ENCODE measurements at places on chromosomes 2 and 18.

DNA sequence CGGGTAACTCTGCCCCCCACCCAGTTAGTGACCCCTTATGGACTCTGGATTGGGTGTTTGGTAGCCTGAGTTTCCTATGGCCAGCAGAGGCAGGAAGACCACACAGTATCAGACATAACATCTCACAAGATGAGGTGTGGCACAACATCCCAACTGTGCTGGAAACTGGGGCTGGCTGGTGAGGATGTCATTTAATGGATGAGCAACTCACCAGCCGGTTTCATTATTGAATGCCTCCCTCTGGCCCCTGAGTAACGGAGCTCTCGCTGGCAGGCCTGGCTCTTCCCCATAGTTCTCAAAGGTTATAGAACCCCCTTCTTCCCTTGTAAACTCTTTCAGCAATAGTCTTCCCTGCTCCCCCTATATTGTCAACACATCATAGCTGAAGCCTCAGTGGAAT lies 195.0 kb downstream of the BCL11A start:
- DNase-seq, result no peak

DNA sequence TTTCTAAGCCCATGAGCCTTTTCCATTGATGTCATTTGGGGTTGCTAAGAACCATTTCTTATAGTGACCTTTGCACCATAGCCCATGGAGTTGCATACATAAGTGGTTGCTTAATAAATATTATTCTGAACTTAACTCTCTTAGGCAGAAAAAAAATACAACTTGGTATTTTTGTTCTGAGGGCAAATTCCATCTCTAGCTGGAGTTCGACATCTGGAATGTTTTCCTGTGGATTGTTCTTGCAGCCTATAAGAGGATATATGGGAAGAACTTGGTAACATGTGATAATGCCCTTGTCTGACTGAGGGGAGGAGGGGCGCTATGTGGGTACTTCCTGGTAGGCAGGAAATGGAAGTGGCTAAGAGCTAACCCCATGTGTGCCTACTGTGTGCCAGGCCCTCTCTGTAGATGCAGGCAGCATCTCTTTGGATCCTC lies 20.7 kb downstream of the IGFBP2 start:
- DNase-seq, result no peak

GRCh38 chr2:16201848-16202247 lies 261.5 kb downstream of the MYCN start:
- no peak for DNase-seq

GRCh38 chr2:27583390-27583915 lies 611 bp downstream of the ZNF512 start:
- no peak for DNase-seq

GRCh38 chr2:197937814-197938213 lies 133.4 kb downstream of the PLCL1 start:
- DNase-seq, result no peak

GRCh38 chr2:40090044-40090443 lies 311.0 kb upstream of the THUMPD2 start:
- no peak for DNase-seq

DNA sequence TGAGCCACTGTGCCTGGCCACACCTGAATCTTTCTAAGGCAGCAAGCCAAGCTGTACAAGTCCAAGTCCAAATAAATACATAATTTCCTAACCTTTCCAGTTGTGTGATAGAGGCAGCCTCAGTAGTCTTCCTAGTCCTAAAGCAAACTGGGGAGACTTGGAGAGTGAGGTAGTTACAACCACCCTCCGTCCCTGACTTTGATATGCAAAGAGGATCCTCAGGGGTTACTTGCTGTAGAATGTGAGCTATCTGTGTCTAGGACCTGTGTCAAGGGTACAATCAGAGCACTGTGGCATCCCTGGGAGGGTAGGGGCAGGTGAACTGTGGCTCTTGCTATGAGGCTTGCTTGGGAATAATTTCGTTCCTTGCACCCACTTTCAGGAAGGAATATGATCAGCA lies 28.3 kb upstream of the KCNG3 start:
- DNase-seq, result no peak

GRCh38 chr18:52402814-52403213 lies 62.8 kb downstream of the DCC start:
- no peak for DNase-seq

DNA sequence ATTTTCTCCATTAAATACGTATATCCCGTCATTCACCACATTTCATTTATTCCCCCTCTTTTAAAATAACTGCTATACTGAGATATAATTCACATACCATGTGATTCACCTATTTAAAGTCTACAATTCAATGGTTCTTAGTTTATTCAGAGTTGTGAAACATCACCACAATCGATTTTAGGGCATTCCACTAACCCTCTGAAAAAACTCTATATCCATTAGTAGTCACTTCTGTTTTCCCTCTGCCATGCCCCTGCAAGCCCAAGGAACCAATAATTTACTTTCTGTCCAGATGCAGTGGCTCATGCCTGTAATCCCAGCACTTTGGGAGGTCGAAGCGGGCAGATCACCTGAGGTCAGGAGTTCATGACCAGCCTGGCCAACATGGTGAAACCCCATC lies 95.5 kb upstream of the FZD5 start:
- DNase-seq, result no peak

- no peak for DNase-seq
Measured at GRCh38 chr2:26581991-26582842, 58.9 kb downstream of the CIB4 start.

DNA sequence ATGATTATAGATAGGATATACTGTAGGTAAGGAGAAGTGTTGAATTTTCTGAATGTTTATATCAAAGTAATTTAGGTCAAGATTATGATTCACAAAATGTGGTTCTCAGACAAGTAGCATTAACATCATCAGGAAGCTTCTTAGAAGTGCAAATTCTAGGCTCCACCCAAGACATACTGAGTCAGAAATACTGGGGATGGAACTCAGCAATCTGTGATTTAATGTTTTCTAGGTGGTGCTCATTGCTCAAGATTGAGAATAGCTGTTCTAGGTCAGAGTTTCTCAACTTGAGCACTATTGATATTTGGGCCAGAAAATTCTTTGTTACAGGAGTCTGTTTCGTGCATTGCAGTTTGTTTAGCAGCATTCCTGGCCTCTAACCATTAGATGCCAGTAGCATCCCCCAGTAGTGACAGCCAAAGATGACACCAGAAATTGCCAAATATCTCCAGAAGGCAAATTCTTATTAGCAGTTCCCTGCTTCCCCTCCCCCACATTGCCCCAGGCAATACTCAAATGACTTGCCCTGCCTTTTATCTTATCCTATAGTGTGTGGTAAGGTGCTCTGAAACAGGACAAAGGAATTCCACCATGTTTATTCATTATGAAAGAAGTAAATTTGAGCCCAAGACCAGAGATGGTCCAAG lies 1001.2 kb downstream of the DPP10 start:
- no peak for DNase-seq

- DNase-seq, result no peak
Measured at GRCh38 chr2:208713066-208713745, 306.6 kb downstream of the PTH2R start.

DNA sequence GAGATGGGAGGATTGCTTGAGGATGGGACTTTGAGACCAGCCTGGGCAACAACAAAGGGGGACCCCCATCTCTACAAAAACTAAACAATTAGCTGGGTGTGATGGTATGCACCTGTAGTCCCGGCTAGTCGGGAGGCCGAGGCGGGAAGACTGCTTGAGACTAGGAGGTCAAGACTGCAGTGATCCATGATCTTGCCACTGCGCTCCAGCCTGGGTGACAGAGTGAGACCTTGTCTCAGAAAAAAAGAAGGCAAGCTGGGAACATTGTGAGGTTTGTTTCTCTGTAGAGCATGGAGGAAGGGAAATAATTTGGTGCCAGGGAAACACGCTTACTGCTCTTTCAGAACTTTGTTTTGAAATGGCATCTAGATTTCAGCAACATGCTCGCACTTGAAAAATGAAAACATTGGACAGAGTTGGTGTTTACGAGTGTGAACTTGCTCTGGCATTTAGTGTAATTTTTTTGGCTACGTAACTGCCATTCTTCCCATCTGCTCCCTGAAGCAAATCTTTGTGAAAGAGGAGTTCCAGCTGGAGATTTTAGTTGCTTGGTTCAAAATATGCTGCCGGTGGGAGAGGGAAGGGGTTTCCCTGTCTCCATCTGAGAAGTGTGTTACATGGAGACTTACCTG lies 125.6 kb upstream of the DLX2 start:
- no peak for DNase-seq

- peak; percentile 38 for DNase-seq
Measured at GRCh38 chr2:10790228-10790973, 22.2 kb downstream of the PDIA6 start.

- DNase-seq, result no peak
Measured at GRCh38 chr2:51717312-51717711, 685.4 kb upstream of the NRXN1 start.

GRCh38 chr18:686339-687111 lies 25.9 kb downstream of the ENOSF1 start:
- no peak for DNase-seq

DNA sequence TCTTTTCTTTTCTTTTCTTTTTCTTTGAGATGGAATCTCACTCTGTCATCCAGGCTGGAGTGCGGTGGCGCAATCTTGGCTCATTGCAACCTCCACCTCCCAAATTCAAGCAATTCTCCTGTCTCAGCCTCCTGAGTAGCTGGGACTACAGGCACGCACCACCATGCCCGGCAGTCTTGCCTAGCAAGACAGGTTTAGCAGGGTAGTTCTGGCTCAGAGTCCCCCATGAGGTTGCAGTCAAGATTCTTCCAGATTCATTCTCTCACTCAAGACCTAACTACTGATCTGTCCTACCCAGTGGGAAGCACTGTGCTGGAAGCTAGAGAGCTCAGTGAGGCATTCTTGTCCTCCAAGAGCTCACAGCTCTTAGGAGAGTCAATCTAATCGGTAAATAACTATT lies 17.6 kb upstream of the ZAP70 start:
- DNase-seq, result no peak

GRCh38 chr2:144241801-144242200 lies 278.1 kb downstream of the ZEB2 start:
- no peak for DNase-seq

DNA sequence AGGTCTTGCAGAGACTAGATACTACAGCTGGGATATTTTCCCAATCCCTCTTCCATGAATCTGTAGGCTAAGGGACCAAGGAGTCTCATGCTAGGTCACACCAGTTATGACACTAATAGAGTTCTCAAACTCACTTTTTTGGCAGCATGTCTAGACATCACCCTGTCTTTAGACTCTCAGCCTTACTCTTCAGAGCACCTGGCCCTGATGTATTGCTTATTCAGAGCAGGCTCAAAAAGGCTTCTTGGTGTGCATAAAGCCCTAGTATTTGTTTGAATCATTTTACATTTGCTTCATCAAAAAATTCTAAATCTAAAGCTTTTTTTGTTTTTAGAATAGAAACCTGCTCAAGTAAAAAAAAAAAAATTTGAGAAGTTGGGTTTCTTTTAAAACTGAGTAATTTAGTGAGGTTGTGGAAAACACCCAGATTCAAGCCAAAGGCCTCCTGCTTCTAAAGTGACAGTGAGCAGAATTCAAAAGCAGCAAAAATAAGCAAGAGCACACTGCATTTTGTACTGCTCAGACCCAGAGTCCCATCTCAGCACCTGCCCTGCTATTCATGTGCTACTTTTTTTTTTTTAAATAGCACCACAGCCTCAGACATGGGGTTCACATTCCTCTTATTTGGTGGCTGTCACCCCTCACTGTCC lies 18.0 kb upstream of the DNAH6 start:
- DNase-seq, result no peak

GRCh38 chr2:73050121-73050545 lies 21.4 kb downstream of the SFXN5 start:
- no peak for DNase-seq

DNA sequence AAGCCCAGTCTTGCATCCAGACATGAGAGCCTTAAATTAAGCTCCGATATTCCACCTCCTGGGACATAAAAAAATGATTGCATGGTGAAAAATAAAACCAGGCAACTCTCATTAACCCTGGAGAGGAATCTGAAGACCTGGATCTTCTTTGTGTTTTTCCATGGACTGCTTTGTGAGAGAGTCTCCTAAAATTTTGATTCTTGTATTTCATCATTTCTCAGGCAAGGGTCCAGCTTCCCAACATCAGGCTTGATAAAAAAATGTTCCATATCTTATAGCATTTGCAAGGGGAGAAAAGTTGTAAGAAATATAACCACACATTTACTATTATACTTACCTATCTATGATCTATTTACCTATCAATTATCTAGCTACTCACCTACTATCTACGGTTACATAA lies 327.5 kb upstream of the SPHKAP start:
- DNase-seq, result no peak

DNA sequence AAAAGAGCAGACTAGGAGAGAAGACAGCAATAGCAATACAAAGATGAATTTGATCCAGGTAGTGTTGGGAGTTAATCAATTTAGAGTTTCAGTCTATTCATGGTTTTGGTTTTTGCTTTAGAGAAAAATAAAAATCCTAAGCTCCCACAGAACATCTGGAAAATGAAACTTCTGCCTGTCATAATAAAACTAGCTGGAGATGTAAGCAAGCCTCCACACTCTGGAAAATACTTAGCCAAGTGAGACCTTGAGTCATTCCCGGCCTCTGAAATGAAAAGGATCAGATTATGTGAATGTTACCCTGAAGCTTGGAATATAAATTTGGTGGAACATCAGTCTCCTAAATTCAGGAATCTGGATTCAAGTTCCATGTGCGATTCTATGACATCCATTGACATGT lies 485.6 kb upstream of the SPRED2 start:
- no peak for DNase-seq

DNA sequence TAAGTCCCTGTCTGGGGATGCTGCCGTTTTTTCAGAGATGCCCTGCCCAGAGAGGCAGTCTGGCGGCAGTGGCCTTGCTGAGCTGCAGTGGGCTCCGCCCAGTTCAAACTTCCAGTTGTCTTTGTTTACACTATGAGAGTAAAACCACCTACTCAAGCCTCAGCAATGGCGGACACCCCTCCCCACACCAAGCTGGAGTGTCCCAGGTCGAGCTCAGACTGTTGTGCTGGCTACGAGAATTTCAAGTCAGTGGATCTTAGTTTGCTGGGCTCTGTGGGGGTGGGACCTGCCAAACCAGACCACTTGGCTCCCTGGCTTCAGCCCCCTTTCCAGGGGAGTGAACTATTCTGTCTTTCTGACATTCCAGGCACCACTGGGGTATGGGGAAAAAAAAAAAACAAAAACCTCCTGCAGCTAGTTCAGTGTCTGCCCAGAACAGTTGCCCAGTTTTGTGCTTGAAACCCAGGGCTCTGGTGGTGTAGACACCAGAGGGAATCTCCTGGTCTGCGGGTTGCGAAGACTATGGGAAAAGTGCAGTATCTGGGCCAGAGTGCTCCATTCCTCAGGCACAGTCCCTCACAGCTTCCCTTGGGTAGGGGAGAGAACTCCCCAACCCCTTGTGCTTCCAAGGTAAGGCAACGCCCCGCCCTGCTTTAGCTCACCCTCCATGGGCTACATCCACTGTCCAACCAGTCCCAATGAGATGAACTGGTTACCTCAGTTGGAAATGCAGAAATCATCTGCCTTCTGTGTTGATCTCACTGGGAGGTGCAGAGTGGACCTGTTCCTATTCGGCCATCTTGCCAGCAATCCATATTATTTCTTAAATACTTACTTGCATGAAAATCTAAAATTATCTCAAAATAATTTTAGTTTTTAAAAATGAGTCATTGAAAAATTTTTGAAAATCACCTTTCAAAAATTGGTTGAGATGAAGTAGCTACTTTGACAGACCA lies 338.0 kb downstream of the OSR1 start:
- DNase-seq, result no peak

GRCh38 chr2:99613980-99614379 lies 124.2 kb upstream of the REV1 start:
- no peak for DNase-seq

GRCh38 chr2:216004697-216005283 lies 8.6 kb downstream of the MREG start:
- no peak for DNase-seq

- no peak for DNase-seq
Measured at GRCh38 chr2:176067589-176068418, 16.0 kb downstream of the EVX2 start.

- peak; percentile 7 for DNase-seq
Measured at GRCh38 chr2:231780123-231780908, 766 bp downstream of the PDE6D start.

Measured in activated CD4-positive, alpha-beta T cell treated with anti-CD3 and anti-CD28 coated beads, Interleukin-2, Interleukin-6, amounts not matched to agents 100 ng/mL and 50 ng/mL, durations not matched to agents 16 hours and 8 hours (primary cell).